ENCODE measurements at places on chromosomes 2 and 18.

GRCh38 chr2:15704788-15705115, 113.1 kb downstream of the DDX1 start:
- DNase-seq: no peak

- DNase-seq: no peak
These were observed 158.3 kb downstream of the ZFP36L2 start for GRCh38 chr2:43068041-43068533.

GRCh38 chr18:43581936-43582519, 304.7 kb upstream of the SYT4 start:
- DNase-seq: no peak

DNA sequence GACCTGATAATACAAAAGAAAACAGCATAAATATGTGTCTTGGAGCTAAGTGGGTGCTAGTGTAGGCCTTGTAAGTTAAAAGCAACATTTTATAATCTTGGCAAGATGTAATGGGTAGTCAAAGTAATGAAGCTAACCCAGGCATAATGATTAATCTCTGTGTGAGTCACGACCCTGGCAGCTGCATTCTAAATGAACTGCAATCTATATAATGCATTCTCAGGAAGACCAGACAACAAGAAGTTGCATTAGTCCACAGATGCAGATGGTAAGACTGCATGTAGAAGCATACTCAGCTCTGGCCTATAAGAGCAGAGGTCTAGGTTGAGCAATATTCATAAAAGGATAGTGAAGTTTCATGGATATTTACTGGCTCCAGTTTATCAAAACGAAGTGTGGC, 85.6 kb upstream of the ETAA1 start:
- DNase-seq: no peak

DNA sequence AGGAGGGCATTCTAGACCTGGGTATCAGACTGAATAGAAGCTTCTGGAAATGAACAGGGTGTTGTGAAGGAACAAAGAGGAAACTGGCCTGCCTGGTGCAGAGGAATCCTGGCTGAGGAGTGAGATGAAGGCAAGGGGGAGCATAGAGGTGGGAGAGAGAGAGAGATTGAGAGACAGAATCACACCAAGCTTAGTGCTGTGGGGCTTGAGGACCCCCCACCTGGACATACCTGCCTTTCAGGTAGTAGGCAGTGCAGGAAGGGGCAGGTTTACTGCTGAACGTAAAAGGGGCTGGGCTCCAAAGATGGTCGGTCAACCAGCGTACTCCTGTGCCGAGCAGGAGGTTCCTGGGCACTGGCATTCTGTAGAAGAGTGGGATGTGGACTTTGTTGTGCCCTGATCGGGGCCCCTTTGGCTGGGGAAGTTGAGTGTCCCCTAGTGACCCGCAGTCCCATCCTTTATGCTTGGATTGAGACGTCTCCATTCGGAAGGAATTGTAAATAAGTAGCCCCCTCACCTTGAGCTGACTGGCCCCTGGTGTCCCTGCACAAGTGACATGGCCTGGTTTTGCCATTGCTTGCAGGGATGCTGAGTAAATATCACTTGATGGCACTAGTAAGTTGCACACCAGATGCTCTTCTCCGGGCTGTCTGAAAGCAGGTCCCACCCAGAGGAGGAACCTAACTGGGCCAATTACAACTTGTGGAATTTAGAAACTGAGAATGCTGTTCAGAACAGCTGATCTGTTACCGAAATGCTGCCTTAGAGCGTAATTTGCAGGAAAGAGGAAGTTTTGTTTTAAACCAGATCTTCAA, 1.4 kb downstream of the UBE2F start:
- no peak for DNase-seq

Data from stimulated activated CD8-positive, alpha-beta memory T cell treated with anti-CD3 and anti-CD28 coated beads, Interleukin-15, amount 100 ng/mL, for 48 hours (primary cell).